ENCODE measurements at places on chromosomes 16 and 17.

GRCh38 chr16:86019446-86020047 lies 120.6 kb downstream of the IRF8 start:
- DNase-seq: peak; percentile 32

GRCh38 chr17:70414300-70414699 lies 245.0 kb downstream of the KCNJ2 start:
- no peak for DNase-seq

- DNase-seq: no peak
Observed at GRCh38 chr16:1119766-1120576, 23.9 kb upstream of the C1QTNF8 start.

DNA sequence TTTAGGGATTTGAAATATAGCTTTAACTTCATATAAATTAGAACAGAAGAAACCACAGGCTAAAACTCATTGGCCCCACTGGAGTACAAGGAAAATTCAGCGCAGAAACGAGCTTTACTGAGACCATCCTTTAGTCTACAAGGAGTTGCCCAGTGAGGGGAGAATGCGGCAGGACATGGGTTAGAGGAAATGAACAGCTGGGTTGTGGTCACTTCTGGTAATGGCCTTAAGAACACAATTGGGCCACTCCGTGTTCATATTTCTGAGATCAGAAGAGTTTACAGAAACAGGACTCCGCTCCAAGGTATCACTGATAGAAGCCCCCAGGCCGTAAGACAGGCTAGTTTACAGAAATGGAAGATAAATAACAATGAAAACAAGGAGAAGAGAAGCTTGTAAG lies 188.3 kb downstream of the ZFHX3 start:
- DNase-seq: no peak

DNA sequence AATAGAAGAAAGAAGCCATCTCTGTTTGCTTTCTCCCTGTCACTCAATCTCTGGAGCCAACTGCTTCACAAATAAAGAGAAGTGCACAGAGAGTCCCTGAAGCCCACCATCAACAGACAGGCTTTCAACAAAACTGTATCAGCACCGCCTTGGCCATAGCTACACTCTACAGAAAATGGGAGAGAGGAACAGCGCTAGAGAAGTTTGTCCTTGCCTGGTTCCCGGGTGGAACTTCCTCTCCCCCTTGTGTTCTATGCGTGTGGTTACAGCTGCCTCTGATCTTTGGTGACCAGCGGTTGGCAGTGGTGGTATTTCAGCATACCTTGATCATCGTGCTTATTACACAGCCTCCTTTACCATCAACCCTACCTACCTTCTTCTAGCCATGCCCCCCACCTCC lies 91.4 kb upstream of the CCL2 start:
- no peak for DNase-seq

DNA sequence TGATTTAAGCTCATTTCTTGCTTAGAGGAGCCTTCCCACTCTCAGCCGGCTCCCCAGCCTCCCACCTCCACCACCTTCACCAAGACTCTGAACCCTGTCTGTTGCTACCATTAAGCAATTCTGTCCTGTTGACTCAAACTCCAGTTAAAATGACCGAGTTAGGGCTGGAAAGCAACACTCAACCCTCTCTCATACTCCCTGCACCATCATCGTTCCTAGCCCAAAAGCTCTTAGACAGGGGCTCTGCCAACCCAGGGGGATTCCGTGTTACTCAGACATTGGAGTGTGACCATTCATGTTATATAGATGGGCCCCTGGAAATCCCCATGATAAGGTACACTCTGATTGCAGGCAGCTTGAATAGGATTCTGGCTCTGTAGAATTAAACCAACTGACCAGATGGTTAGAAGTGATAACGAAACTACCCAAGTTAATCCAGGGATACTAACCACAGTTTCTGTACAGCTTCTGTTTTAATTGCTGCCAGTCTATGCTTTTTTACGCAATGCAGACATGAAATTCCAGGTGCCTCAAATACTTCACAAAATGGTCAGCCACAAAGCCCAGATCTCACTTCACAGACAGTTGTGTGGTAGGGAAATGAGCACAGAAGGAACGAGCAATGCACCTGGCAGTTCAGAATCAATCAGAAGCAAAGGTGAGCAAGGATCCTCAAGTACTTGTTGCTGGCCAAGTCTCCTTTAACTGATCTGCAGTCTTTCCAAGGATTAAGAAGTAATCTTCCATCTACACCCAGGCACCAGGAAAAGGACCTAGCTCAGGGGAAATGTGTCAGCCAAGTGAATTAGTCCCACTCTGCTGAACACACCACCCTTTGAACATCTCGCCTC lies 2.1 kb downstream of the SSTR2 start:
- peak; percentile 22 for DNase-seq

DNA sequence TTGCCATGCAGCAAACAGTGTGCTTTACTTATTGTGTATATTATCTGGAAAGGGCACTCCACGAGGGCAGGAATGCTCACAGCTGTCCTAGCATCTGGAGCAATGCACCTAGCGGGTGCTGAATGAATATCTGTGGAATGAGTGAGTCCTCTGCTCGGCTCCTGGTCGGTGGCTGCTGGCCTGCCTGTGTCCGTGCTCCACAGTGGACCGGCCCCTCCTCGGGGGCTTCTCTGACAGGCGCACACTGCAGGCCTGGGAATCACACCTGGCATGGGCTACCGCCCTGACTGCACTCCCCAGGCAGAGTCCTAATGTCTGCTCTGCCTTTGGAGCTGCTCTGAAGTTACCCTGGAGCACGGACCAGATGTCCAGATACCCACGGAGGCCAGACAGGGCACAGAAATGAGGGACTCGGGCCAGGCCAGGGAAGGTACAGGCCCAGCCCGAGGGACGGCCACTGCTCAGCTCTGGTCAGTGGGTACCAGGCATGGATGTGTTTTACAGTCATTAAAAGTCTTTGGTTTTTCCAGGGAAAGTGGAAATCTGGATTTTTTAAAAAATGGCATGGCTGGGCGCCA lies 21.1 kb upstream of the AKTIP start:
- no peak for DNase-seq

GRCh38 chr16:66083171-66083570 lies 283.3 kb upstream of the CDH5 start:
- no peak for DNase-seq

DNA sequence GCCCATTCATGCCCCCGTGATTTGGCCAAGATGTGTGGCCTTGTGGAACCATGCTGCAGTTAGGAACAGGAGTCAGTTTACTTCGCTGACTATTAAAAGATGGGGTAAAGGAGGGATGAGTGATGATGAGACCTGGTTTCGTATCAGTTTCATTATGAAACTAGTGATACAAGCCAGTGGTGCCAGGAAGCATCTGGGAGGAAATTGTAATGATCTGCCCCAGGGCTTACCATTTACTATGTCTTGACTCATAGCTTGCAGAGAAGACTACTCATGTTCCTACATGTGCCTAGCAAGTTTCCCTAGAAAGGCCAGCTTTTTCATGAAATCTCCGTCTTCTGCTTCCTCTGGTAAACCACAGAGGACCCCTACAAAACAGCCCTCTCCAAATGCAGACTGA lies 23.2 kb downstream of the CDH3 start:
- peak; percentile 55 for DNase-seq

DNA sequence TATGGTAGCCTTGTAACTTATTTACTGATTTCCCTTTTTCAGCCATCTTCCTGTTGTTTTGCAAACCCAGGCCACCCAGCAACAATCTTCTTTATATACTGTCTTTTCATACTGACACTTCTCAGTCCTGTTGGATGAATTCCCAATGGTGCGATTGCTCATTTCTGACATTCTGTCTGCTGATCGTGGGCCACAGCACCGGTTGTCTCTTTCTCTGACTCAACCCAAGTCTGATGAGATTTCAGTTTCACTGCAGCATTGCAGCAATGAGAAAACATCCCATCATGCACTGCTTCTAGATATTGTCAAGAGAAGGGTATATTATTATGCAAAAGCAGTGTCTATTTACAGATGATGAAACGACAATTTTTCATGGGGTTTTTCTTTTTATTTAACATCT lies 349.2 kb upstream of the HSBP1 start:
- peak; percentile 6 for DNase-seq

- DNase-seq: no peak
Observed at GRCh38 chr16:55647798-55648197, 8.0 kb upstream of the SLC6A2 start.

DNA sequence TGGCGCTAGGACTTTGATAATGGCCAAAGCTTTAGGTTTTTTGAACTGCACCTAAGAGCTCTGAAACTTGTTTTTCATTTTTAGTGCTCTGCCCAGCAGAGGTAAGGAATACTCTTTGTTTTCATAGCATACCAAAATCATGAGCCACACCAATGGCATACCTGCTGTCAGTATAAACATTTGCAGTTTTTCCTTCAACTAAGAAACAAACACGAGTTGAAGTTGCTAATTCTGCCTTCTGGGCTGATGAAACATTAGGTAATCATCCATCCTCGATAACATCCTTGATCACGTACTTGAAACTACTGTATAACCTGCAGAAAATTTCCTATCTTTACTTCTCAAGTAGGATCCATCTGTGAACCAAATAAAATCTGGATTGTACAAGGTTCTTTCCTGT lies 20.6 kb upstream of the B4GALNT2 start:
- DNase-seq: no peak

DNA sequence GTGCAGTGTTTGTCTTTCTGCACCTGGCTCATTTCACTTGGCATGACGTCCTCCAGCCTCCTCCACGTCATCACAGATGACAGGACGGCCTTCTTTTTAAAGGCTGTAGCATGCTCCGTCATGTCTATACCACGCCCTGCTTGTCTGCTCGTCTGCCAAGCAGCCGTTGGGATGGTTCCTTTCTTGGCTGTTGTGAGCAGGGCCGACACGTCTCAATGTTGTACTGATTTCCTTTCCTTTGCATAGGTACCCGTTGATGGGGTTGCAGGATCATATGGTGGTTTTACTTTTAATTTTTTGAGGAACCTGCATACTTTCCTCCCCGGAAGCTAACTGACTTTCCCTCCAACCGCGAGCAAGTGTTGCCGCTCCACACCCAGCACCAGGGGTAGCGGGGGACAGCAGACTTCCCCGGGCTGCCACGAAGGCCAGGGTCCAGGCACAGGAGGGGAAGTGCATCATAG lies 212.2 kb upstream of the ZNF469 start:
- DNase-seq: no peak

DNA sequence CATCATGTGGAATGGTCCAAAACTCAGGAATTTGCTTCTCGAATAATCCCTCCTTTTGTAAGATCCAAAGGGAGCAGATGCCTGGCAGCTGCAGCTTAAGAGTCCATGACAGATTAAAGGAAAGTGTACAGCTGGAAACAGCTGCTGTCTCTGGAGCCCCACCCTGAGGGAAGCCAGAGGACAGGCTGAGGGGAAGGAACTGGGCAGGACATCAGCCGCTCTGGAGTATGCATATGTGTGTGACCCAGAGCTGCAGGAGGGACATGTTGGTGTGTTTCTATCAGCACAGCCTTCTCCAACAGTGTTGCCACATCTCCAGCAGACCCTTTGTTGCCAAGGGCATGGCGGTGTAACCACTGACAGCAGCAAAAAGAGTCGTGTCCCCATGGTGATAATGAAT lies 46.2 kb downstream of the CYB561 start:
- no peak for DNase-seq

DNA sequence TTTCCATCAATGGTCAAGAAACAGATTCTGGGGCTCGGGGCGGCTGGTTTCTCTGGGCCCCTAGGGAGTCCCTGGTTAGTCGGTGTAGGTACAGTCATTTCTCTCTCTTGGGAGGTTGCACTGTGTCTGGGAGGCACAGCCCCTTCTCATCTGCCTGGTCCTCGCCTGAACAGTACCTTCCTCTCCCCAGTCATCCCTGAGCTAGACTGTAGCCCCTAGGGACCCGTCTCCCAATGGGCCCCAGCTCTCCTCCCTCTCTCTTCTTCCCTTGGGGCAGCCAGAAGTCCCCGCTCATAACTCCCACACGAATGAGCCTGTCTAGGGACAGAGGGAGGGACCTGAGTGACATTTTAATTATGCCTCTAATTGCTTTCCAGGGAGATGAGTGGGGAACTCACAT lies 20.2 kb upstream of the CPSF4L start:
- DNase-seq: no peak

DNA sequence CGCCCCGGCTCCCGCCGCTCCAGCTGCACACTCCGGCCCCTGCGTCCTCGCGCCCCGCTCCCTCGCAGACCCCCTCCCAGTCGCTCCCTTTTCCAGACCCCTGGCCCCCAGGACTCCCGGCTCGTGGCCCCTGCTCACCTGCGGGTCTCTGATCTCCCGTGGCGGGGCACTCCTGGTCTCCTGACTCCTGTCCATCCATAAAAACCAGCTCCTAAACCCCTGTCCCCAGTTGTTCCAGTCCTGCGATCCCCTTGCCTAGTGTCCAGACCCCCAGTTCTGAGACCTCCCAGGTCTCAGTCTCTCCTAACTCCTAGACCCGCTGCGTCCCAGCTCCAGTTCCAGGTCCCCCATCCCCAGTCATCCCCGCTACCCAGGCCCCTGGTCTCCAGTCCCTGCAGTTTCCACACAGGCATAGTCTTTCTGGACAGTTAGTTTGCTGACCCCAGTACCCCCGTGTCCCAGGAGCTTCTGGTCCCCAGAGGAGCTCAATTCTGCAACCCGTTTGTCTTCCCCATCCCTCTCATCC lies 379 bp downstream of the SNX29 start:
- peak; percentile 9 for DNase-seq

- DNase-seq: no peak
Observed at GRCh38 chr17:63434951-63435571, 11.0 kb downstream of the CYB561 start.

DNA sequence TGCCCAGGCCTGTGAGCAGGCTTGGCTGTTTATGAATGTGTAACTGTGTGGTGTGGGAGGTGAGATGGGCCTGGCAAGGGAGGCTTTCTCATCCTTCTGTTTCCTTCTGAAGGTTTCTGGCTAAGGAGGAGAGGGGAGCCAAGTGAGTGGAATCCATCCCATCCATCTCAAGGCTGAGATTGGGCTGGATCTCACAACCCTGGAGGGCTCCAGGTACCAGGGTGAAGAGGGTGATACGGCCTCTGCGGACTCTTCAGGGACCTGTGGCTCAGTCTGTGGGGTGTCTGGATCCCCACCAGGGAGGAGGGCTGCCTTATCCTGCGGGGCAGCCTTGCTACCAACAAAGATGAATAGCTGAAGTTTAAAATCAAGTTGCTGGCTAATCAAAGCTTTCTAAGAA lies 7.0 kb downstream of the ZNF629 start:
- DNase-seq: no peak

GRCh38 chr16:23640615-23640930 lies 537 bp downstream of the PALB2 start:
- DNase-seq: peak; percentile 24

DNA sequence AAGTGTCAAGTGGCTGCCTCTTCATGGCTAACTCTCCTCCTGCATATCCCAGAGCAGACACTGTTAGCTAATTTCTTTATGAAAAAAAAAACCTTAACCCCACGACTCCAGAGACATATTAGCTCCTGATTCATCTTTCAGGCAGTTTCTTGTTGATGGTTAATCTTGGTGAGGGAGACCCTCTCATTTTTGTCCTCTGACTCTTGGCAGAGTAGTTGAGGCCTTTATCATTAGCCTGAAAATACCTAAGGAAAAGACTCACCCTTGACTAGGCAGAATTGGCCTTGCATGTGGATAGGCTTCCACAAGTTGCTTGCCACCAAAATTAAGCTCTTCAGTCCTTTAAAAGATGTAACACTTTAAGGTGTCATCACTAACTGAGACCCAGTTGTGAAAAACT lies 4.0 kb downstream of the CRYBA1 start:
- DNase-seq: no peak

- no peak for DNase-seq
Observed at GRCh38 chr17:68446626-68447041, 10.7 kb downstream of the WIPI1 start.

GRCh38 chr17:75356260-75356937 lies 49.1 kb downstream of the GRB2 start:
- DNase-seq: no peak

Data from stimulated activated CD4-positive, alpha-beta T cell treated with anti-CD3 and anti-CD28 coated beads, Interleukin-15, amount 100 ng/mL, for 24 hours (primary cell).